ENCODE measurements at places on chromosomes 5 and 9.

DNA sequence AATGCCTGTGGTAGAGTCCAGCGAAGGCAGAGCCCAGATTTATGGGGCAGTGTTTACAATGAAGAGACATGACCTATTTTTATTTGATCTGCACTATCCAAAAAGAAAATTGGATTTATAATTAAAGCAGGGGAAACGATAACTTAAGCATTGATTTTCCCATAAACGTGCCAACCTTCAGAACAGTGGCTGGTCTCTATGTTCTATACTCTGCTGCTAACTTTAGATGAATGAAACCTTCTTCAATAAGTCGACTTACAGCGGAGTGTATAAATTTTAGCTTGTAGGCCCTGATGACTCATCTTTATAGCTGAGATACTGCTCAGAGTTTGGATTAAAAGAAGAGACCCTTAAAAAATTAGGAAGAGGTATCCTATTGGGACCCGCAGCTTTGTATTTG lies 452.6 kb downstream of the TLR4 start:
- DNase-seq, result no peak

- DNase-seq, result no peak
These were observed 126.9 kb upstream of the ANKH start for GRCh38 chr5:14998491-14998890.

DNA sequence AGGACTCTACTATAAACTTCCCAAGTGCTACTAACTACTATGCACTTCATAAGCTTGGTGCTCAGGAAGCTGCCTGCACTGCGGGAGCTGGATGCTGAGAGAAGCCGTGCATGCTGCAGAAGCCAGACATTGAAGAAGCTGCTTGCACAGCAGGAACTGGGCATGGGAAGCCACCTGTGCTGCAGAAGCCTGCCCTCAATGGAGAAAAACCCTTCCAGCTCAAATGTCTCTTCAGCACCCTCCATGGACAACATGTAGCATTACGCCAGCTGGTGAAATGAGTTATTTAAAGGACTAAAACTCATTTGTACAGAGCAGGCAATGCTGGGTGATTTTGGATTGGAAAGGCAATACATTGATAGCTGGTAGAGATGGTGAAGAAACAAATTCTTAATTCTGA lies 247.2 kb downstream of the KIF4B start:
- DNase-seq, result no peak

- DNase-seq, result no peak
These were observed 149.5 kb downstream of the BAAT start for GRCh38 chr9:101235105-101235866.

DNA sequence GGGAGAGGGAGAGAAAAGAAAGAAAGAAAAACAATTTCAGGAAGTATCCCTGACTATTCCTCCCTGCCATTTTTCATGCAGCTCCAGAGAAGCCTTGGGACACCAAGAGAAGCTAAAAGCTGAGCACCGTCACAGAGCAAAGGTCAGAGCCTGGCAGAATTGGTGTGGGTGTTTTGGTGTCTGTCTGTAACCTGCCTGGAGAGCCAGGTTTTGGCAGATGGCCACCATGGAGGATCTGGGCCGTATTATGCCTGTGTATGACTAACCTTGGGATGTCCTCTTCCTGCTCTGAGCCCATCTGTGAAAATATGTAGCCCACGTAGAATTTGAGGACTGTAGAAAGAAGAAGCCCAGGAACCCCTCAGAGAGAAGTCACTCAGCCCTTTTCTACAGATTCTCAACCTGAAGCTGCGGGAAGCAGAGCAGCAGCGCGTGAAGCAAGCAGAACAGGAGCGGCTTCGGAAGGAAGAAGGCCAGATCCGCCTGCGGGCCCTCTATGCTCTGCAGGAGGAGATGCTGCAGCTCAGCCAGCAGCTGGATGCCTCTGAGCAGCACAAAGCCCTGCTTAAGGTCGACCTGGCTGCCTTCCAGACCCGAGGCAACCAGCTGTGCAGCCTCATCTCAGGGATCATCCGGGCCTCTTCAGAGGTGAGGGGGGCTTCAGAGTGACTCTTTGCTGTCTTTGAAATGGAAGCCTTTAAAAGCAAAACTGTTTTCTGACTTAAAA lies 18.8 kb downstream of the GLE1 start:
- no peak for DNase-seq

- no peak for DNase-seq
These were observed 1.8 kb upstream of the CFAP95 start for GRCh38 chr9:69818750-69819345.

DNA sequence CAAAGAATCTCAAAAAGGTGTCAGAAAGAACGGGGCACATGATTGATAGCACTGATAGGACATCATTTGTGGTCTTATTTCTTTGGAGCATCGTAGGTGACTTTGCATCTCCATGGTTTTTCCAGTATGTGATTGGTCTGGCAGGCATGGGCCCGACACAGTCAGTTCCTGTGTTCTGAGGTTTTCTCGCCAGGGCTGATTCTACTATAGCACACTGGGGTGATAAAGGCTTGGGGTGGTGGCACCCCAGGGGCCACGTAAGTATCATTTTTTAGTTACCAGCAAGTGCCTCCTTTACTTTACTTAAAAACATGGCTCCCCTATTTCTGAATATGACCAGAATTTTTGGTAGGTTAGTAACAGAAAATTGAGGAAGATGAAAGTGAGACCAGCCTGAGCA lies 202.7 kb downstream of the RFK start:
- no peak for DNase-seq

DNA sequence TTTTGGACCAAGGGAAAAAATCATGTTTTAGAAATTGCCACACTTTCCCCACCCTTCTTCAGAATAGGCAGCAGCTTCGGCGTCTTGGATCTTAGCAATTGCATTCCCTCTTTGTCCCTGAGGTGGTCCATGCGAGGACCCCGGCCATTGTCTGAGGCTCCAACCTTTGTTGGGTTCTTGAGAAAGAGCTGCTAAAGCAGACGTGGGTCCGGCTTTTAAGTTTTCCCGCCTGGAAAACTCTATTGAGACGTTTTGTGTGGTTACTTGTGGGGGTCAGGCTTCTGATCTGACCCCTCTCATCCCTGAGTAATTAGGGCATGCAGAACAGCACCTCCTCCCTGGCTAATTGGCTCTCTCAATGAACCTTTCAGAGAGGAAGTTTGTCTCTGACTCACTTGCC lies 509.6 kb upstream of the TNC start:
- no peak for DNase-seq

- no peak for DNase-seq
These were observed 7.8 kb downstream of the ROR2 start for GRCh38 chr9:91942201-91942600.

GRCh38 chr9:126474206-126474765 lies 139.4 kb upstream of the LMX1B start:
- no peak for DNase-seq

DNA sequence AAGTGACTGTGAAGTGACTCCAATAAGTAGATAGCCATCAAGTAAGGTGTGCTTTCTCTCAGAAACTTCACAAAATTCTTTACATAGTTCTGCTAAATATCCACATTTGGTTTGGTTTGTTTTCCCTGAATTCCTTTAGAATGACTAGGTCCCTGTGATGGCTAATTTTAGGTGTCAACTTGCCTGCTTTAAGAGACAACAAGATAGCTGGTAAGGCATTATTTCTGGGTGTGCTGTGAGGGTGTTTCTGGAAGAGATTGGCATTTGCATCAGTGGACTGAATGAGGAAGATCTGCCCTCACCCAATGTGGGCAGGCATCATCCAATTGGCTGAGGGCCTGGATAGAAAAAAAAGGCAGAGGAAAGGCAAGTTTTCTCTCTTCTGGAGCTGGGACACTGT lies 8.3 kb upstream of the PTBP3 start:
- DNase-seq, result no peak

DNA sequence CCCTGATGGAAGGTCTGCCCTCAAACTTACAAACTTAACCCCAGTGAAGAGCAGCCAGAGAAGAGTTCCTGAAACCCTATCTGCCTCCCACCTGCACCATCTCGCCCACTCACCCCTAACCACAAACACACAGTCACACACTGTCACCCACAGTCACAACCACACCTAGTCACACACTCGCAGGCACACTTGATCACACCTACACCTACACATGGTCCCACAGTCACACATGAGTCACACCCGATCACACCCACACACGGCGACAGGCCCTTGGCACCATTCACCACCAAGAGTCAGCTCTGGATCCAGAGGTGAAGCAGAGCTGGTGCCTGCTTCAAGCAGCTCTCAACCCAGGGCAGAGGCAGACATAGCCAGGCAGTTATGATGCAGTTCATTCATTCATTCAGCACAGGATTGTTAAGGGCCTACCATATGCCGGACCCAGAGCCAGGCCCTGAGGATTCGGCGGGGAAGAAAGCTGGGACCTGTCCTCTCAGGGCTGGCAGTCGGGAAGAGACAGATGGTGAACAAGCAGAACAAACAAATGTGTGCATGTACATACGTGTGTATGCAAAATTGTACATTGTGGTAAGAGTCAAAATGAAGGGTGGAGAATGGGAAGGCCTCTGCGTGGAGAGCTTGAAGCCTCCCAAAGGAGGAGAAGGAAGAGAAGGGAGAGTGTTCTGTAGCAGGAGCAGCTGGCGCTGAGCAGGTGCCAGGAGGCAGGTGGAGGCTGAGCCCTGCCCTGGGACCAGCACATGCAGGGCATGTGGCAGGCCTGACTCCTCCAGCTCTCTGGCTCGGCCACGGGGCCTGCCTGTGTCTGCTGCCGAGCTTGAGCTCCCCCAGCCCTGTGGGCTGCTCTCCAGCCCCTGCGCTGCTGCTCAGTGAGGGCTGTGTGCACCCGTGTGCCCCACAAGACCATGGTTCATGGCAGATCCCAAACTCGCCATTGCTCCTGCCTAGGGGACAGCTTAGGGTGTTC lies 6.4 kb downstream of the TSPAN17 start:
- DNase-seq, result no peak

GRCh38 chr9:126495411-126496180 lies 118.1 kb upstream of the LMX1B start:
- no peak for DNase-seq

DNA sequence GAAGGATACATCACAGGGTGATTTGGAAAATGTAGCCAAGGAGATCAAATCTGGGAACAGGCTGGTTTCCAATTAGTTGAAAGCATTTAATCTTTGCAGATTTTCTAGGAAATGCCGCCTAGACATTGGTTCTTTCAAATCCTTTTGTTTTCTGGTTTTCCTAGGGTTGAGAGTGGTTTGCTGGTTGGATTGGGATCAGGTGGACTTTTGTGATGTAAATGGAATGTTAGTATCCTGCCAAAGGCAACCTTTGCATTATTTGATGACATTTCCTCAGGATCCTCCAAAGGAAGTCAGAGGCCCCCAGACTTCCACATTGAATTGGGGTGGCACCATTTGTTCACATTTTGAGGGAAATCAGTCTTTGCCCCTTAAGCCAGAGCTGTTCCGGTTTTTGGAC lies 245.5 kb upstream of the RPS23 start:
- DNase-seq, result no peak

GRCh38 chr5:18882154-18882553 lies 1105.8 kb downstream of the CDH18 start:
- no peak for DNase-seq

GRCh38 chr9:130307667-130307943 lies 42.0 kb downstream of the HMCN2 start:
- DNase-seq, result no peak

- no peak for DNase-seq
These were observed 4.5 kb downstream of the LRRTM2 start for GRCh38 chr5:138870611-138871010.

DNA sequence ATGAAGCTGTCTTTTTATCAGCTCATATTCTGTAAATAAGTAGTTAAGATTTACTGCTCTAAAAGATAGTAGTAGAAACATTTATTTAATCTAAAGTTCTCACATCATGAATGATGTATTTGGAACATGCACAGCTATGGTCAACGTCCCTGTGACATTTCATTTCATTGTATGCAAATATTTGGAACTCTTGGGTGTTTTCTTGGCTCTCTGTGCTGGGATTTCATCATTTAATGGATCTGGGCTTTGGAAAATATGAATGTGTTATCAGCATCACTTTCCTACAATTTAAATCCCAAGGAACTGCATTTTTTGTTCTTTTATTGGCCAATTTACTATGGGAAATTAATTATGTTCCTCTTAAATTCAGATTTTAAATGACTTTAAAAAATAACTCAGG lies 462.9 kb downstream of the SEMA5A start:
- DNase-seq, result no peak

- no peak for DNase-seq
These were observed 72.4 kb upstream of the FAM120A start for GRCh38 chr9:93379051-93379450.

DNA sequence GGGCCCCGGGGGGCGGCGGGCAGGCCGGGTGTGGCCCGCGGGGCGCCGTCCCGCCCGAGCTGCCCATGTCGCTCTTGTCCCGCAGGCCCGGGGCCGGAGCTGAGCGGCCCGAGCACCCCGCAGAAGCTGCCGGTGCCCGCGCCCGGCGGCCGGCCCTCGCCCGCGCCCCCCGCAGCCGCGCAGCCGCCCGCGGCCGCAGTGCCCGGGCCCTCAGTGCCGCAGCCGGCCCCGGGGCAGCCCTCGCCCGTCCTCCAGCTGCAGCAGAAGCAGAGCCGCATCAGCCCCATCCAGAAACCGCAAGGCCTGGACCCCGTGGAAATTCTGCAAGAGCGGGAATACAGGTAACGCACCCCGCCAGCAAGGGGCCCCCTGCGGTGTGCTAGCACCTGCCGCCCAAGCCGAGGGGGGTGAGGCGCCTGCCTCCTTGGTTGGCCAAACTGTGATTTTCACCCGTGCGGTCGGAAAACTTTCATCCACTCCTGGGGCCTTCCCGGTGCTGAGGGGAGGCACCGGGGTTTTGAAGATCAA lies 32.1 kb downstream of the SMARCA2 start:
- no peak for DNase-seq

- no peak for DNase-seq
These were observed 58.6 kb upstream of the CNOT6 start for GRCh38 chr5:180435594-180435993.

DNA sequence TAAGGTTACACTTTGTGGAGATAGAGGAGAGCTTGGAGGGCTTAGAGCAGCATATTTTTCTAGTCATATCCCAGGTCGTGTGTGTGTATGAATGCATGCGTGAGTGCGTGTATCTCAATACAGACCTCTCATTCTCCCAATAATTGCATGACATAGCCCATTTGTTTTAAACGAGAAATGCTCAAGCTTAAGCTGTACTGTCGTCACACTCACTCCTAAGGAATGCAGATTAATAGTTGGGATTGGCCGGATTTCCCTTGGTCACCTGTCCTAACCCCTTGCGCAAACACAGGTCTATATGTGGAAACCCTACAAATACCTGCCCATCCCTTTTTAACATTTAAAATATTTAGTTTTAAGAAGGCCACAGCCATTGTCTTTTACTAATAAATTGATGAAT lies 165.8 kb downstream of the SEMA5A start:
- DNase-seq, result no peak

DNA sequence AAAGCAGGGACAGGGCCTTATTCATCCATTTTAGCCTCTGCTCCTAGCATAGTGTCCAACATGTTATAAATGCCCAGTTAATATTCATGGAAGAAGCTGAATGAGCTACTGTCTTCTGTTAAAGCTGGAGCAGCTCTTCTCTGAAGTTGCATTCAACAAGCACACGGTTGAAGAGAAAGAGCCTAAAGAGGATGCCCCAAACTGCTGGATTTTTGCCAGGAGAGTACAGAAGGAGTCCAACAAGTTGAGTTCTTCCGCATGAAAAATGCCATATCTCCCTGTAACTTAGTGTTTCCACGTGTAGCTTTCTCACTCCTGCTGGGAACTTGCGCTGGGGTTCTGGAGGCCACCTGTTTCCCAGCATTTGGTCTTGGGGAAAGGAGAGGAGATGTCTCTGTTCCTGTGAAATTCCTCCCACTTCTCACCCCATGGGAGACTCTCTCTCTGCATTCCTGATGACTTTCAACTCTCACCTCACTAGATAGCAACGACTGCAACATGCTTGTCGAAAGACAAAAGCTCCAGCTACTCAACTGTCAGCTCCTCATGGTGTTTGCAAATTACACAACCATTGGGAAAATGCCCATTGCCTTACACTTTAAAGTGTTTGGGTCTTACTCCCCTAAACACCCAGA lies 122.8 kb downstream of the KIF4B start:
- DNase-seq, result no peak

All from activated CD8-positive, alpha-beta memory T cell treated with anti-CD3 and anti-CD28 coated beads for 1 hour (primary cell).